Activated naive CD4-positive, alpha-beta T cell treated with anti-CD3 and anti-CD28 coated beads, Interleukin-2, amount 10 ng/mL, durations not matched to agents 7 days and 5 days (primary cell): ENCODE measurements at places on chromosomes 13 and 19.

- no peak for DNase-seq
Observed at GRCh38 chr13:29914581-29914980, 64.2 kb upstream of the UBL3 start.

DNA sequence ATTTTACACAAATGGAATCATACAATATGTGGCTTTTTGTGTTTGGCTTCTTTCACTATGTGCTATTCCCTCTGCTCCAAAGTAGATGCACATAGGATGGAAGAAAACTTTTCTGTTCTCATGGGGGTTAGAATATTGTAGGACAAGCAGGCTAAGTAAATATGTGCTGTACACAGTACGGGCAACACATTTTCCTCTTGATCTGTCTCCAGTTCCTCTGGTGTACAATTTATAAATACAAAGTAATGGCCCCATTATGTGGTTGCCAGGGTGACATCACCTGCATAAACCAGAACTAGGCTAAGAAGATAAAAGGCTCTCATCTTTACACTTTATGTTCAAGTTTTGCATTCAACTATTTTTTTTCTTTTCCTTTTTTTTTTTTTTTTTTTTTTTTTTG is 41.0 kb upstream of the SOX21 start:
- no peak for DNase-seq

GRCh38 chr19:15506074-15506571 is 2.2 kb upstream of the CYP4F22 start:
- DNase-seq = no peak

GRCh38 chr13:30616927-30617314 is 799 bp upstream of the USPL1 start:
- DNase-seq = peak; percentile 70

DNA sequence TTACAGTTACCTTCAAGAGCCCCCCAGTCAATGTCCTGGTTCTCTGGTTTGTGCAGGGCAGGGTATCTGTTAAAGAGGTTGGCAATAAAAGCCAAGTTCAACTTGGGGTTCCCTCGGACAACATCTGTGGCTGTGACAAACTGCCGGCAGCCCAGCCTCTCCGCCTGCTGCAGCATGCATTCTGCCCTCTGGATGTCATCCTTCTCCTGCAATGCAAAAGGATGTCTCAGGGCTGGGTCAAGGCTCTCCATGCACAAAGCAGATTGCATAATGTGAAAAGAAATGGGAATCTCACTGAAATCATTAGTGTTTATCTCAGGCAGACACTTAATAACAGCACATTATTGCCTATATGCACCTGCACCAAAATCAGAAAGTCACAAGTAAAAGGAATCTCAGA is 35.1 kb downstream of the LCP1 start:
- no peak for DNase-seq

- peak; percentile 69 for DNase-seq
Observed at GRCh38 chr13:19864024-19864745, 736 bp upstream of the ZMYM5 start.

DNA sequence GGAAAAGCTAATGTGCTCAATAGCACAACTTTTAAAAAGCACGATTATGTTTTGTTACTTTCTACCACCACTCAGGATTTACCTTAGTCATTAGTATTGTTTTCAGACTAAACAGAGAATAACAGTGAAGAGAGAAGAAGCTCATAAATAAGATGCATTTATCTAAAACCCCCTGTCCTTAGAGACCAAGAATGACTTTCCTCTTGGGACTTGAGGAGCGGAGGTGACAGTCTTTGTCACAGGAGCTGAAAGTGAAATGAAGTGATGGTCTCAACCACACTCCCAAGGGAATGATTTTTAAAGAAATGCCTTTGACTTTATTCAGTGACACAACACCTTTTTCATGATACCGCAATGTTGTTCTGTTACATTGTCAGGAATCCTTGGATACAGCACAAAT is 190.6 kb upstream of the NBEA start:
- DNase-seq = no peak

GRCh38 chr13:93660391-93661063 is 433.9 kb downstream of the GPC6 start:
- DNase-seq = no peak

GRCh38 chr13:106156468-106156867 is 379.0 kb downstream of the EFNB2 start:
- DNase-seq = no peak

GRCh38 chr13:86900906-86901305 is 770.3 kb upstream of the SLITRK5 start:
- no peak for DNase-seq

DNA sequence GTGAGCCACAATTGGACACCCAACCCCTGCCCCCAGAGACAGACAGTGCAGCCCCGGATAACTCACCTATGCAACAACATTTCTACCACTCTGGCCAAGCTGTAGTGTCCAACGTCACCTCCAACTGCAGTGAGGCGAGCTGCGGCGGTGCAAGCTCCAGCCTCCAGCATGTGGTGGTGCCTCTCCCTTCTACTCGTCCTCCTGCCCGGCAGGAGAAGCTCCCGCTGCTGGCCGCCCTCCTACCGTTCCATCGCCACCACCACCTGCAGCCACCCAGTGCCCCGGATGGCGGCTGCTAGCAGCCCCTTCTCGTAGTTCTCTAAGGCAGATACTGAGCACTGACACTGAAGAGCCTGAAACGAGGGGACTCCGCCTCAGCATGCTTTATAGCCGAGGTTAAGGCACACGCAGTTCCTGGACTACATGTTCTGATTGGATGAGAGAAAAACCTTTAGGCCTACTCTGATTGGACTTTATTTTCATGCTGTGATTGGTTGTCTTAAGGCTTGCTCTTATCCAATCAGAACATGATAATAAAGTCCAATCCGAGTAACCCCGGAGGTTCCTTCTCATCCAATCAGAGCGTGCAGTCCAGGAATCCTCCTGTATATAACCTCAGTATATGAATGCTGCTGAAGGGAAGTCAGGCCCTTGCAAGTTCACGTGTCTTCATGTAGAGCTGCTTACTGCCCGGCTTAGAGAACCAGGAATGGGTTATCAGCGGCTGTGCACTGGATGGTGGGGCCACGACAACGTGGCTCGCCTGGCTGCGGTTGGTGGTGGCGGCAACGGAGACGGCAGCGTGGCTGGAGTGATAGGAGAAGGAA is 63.5 kb downstream of the TUBA3C start:
- no peak for DNase-seq

DNA sequence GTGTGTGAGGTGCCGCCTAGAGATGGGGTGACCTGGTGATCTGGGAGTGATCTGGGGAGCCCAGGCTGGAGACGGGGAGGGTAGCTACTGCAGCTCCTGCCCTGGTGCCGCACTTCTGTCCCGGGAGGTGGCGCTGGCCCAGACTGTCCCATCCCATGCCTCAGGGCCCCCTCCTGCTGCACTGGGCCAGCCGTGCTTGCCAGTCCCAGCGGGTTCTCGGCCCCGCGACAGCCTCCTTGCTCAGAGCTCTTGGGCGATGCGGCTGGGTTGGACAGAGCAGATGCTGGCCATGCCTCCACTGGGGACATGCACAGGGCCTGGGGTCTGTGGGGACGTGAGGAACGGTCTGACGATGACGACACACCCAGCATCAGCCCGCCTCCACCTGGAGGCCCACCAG is 2.5 kb downstream of the RAX2 start:
- no peak for DNase-seq

GRCh38 chr13:93690139-93690538 is 463.5 kb downstream of the GPC6 start:
- no peak for DNase-seq

GRCh38 chr13:98284679-98285078 is 107.6 kb upstream of the RNF113B start:
- no peak for DNase-seq

GRCh38 chr19:41328157-41328841 is 18.3 kb downstream of the CCDC97 start:
- no peak for DNase-seq

DNA sequence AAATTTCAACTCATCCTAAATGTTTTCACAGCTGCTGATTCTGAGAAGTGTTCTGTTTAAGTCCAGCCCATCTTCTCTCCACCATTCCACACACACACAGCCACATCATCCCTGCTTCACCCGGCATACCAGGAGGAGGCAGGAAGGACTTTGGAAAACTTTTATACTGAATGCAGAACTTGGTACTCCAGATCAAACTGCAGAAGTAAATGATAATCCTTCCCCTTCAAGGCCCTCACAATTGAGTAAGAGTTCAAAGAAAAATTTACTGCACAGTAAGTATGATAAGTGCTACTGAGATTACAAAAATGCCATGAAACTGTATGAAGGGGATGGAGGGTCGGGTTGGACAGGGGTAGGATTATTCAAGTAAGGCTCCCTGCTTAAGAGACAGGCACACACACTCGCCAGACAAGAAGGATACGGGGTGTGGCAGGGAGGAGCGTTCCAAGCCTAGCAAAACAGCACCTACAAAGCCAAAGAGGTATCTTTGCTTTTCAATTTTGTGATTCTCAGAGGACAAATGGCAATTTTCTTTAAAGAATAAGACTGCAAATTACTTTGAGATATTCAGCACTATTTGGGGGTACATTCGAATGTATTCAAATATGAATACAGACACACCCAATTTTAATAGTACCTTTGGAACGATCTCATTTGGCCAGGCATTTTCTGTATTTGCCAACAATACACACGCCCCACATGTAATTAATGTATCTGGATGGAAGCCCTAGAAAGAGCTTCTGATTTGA is 2.5 kb downstream of the USP12 start:
- no peak for DNase-seq

- DNase-seq = no peak
Observed at GRCh38 chr19:815079-815774, 6.5 kb downstream of the PLPPR3 start.

DNA sequence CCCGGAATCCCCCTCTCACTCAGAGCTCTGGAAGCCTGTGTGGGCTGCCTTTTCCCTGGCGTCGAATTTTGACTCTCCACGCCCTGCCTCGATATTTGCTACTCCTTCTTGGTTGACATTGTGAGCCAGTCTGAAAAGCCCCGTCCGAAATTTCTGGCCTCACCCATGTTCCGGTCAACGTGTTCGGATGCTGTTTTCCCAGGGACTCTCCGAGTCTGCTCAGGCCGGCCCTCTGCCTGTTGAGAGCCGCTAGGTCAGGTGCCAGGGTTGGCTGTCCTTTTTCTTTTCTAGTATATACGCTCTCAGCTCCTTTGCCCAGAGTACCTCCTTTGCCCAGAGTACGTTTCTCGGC is 6.8 kb upstream of the DGKH start:
- peak; percentile 21 for DNase-seq

DNA sequence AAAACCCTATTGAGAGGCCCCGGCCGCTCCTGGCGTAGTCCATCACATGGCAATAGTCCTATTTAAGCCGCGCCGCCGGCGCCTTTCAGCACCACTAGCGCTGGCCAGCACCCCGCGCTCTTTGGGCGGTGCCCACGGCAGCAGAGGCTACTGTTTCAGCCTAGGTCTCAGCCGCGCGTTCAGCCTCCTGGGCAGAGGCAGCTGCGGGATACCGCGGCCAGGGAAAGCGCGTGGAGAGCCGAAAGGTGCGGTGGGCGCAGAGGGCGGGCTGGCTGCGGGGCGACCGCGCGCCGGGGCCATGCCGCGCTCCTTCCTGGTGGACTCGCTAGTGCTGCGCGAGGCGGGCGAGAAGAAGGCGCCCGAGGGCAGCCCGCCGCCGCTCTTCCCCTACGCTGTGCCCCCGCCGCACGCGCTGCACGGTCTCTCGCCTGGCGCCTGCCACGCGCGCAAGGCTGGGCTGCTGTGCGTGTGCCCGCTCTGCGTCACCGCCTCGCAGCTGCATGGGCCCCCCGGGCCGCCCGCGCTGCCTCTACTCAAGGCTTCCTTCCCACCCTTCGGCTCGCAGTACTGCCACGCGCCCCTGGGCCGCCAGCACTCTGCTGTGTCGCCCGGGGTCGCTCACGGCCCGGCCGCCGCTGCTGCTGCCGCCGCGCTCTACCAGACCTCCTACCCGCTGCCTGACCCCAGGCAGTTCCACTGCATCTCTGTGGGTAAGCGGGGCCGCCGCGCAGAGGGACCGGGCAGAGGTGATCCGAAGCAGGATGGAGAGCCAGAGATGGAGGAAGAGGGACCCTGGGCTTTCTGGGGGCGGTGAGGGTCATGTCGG is at the start of gene GSX1:
TSS of gene GSX1 (plus strand) at position 91 of the 826 bp plus-strand sequence. CDS start at position 299, 208 bp downstream.
- DNase-seq = peak; percentile 72

DNA sequence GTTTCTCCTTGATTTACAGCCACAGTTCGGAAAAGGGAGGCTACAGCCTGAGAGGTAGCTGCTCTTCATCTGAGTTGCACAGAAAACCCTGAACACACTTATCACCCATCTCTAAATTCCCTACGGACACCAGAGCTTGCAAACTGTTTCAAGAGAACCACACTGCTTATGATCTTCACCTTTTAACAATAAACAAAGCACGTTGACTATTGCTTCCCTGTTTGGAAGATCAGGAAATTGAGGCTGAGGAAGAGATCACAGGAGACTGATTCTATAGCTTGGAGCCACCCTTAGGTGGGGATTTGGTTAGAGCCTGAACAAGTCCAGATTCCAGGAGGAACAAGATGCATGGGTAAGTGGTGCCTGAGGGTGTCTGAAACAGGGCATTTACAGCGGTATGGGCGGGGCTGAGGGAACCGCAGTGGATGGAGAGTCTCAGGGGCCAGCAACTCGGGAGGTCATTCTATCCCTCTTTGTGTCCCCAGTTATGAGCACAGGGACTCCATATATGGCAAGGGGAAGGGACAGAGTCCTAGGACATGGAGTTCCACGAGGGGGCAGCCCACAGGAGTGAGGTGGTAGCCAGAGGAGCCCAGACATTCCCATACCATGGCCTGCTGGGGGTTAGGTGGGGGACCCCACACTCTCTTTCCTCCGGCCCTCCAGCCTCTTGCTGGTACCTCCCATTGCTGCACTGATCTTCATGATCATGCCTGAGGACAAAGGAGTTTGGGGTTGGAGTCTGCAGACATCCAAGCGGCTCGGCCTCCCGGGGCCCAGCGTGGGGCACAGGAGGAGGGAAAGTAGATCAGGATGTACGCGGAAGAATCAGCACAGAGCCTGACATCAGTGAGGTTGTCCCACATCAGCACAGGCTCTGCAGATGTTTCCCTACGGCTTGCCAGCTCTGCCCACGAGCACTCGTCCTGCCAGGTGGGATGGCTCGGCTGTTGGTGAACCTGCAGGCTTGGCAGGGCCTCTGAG is 162.3 kb upstream of the ZNF536 start:
- DNase-seq = no peak

DNA sequence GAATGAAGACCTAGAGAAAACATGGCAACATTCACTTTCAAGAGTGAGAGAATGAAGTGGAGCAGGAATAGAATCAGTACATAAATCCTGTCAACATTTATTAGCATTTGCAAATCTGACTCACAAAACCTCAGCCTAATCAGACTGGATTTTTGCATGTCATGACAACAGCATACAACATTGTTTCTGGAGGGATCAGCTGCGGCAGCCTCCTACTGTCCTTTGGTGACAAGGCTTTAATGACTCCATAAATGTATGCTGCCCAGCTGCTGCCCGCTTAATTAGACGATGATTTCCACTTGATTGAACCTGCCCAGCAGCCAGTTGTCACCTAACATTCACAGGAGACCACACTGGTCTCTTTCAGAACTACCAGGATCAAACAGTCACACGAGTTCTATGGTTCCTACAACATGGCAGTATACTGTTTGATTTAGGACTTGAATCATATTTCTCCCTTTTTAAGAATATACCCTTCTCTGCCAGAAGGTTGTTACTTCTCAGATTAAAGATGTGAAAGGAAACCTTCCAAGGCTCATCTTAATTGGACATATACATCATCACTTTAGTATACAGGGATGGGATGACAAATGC is 9.3 kb downstream of the EBPL start:
- no peak for DNase-seq
